ENCODE measurements at places on chromosomes 12 and 14.

DNA sequence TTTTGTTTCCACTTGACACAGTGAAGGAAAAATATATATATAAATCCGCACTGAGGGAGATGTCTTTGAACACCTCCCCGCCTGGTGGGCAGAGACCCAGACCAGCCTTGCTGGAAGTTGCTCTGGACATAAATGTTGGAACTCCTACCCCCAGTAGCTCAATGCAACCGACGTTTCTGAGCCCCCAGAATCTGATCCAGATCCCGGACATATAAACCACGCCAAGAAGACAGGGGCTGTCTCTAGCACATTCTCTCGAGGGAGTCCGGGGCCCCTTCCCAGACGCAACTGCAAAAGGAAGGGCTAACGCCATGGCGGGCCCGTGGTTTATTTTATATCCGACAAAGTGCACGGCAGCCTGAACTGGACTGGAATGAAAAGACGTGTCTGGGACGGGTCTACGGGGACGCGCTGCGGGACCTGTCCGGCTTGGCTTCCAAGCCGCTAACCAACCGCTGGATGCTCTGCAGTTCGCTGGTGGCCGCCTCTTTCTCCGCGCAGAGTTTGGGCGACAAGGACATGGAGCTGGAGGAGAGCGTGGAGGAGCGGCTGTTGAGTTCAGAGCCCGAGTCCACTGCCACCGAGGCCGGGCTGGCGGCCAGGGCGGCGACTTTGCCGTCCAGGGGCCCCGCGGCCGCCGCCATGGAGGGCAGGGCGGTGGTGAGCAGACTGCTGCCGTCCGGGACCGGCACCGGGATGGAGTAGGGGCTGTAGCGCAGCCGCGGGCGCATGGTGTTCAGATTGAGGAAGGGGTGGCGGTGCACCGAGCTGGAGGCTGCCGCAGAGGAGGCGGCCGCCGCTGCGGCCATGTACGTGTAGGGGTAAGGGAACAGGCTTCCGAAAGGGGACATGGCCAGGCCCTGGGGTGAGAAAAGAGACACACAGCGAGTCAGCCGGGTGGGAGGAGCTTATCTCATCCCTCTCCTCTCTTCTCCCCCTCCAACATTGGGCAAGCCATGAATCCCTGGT lies 12.2 kb downstream of the TBX3 start:
- no peak for DNase-seq

- no peak for DNase-seq
Measured at GRCh38 chr12:25319233-25319984, 68.7 kb upstream of the KRAS start.

- no peak for DNase-seq
Measured at GRCh38 chr14:96078625-96079016, 39.5 kb downstream of the C14orf132 start.

- DNase-seq = peak; percentile 64
Measured at GRCh38 chr14:91373591-91374254, 43.9 kb downstream of the CCDC88C start.

DNA sequence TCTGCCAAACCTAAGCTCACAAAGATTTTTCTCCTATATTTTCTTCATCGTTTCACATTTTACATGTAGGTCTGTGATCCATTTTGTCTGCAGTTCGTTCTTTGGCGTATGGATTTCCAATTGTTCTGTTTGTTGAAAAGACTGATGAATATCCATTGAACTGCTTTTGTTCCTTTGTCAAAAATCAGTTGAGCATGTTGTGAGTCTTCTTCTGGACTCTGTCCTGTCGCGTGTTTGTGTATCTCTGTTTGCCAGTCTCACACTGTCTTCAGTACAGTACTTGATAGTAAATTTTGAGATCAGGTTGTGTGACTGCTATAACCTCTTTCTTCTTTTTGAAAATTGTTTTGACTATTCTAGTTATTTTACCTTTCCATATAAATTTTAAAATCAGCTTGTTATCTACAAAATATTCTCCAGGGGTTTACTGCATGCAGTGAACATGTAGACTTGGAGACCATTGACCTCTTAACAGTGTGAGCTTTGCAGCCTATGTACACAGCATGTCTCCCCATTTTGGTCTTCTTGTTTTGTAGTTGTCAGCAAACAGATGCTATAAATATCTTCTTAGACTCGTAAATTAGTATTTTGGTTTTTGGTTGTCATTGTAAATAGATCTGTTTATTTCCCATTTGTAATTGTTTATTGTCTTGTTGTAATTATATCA lies 94.0 kb upstream of the DYNC1H1 start:
- no peak for DNase-seq

DNA sequence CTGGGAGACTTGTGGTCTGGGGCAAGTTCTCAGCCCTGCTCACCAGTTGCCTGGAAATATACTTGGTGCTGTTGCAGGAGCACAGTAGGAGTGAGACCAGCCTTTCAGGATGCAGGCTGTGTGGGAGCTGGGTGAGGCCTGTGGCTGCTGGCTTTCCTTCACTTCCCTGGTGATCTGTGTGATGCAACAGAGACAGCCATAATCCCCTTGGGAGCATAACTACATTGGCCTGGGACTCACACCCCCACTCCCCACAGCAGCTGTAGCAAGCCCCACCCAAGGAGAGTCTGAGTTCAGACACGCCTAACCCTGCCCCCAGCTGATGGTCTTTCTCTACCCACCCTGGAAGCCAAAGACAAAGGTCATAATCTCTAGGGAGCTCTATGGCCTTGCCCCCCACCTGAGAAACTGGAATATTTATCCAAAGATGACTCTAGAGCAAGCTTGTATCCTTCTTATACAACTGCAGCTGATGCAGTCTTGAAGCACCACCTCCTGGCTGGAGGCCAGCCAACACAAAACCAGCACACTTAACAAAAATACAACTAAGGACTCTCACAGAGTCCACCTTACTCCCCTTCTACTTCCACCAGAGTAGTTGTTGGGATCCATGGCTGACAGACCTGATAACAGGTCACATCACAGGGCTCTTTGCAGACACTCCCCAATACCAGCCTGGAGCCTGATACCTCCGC lies 190.4 kb upstream of the CPNE8 start:
- no peak for DNase-seq

DNA sequence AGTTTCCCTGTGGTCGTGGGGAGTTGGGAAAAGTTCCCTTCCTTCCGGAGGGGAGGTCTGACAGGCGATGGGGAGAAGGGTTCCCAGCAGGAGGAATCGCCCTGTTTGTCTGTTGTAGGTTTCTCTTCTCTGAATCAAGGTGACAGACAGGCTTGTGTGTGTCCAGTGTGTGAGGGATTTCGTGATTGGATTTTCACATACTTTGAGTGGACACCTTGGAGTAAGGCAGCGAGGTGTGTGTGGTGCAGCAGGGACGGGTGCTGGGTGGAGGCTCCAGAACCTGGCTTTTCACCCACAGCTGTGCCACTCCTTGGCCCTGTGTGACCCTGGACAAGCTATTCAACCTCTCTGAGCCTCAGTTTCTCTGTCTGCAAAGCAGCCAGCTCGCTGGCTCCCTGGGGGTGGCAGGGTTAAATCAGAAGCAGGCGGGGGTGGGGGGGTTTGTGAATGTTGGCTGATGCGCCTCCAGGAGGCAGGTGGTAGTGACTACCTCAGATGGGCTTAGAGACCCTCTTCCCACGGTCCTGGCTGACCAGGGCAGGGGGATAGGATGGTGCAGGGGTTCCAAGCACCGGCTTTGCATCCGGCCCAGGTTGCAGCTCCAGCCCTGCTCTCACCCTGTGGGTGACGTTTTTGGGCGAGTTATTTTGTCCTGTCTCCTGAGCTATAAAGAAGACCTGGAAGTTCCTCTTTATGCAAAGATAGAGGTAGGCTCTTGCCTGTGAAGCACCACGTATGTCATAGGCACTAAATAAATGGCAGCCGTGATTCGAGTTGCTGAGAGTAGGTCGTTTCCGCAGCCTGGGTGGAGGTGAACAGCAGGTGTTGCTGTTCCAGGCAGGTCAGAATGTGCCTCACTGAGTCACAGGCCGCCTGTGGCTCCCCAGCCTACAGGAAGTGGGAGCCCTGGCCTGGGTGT lies 679 bp downstream of the BDKRB2 start:
- no peak for DNase-seq

- no peak for DNase-seq
Measured at GRCh38 chr12:46227616-46228015, 41.2 kb downstream of the SLC38A1 start.

Data from RPMI8226 (cell line).